Effector CD4-positive, alpha-beta T cell (primary cell): ENCODE measurements at places on chromosomes 2 and 18.

DNA sequence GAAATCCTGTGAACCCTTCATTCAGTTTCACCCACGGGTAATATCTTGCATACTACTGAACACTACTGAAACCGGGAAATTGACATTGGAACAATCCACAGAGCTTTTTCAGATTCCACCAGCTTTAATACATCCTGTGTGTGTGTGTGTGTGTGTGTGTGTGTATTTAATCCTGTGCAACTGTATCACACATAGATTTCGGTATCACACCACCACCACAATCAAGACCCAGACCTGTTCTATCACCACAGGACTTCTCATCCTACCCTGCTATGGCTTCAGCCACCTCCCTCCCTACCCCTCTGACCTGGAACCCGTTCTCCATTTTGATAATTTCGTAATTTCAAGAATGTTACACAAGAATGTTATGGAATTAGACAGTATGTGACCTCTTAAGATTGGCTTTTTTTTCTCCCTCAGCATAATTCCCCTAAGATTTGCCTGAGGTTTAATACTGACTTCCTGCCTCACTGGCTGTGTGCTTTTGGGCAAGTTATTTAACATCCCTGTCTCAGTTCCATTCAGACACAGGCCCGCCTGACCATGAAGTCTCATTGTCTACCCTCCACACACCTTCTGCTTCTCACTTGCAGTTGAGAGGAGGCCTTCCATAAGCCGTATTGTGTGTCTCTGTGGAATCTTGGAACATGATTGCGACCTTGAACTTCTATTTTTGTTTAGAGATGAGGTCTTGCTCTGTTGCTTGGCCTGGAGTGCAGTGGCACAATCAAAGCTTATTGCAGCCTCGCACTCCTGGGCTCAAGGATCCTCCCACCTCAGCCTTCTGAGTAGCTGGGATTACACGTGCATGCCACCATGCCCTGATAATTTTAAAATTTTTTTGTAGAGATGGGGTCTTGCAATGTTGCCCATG, 14.4 kb upstream of the TMEM131 start:
- DNase-seq = no peak

DNA sequence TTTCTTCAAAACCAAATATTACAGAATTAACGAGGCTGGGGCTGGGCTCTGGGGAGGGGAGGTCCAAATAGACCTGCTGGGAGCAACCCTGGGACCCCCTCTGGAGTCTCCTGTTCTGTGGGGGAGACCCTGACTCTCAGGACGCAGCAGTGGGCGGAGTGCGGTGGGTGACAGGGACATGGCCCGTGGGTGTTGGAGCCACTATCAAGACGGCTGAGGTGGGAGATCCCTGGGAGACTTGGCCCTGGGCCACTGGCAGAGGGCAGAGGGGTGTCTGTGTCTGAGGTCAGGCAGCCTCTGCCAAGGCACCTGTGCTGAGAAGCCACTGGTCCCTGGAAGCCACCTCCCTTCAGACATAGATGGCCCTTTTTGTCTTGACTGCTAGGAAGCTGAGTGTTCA, 79.5 kb upstream of the CTDP1 start:
- no peak for DNase-seq

DNA sequence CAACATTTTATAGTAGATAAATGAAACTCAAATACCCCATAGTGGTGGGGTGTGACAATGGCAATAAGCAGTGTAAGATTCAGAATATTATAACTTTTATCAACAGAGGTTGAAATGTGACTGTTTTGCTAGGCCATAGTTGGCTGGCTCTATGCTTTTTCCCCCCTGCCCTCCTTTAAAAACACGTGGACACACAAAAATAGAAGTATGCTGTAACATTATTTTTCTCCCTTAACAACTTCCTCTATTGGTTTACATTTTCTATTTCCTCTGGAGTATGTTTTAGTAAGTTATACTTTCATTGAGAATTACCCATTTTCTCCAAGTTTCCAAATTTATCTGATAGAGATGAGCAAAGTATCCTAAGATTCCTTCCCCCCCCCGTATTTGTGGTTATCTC, 31.1 kb downstream of the NDUFAF7 start:
- no peak for DNase-seq

DNA sequence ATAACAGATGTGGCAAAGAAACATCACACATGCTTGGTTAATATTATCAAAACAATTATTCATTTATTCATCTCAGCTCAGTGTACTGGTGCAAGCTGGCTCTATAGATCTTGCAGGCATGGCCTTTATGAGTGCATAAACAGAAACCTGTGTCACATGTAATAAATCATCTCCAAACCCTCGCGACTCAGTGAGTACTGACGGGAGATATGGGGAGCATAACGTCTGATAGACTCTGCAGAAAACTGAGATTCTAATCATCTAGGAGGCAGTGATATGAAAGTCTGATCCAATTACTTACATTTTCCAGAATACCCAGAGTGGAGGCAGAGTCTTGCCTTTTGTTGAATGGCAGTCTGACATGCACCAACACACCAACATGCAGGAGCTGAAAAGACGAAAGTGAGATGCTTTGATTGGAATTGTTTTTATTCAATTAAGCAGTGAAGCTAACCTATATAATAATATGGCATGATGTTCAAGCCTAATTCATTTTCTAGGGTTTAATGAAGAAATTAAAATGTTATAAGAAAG, 416.8 kb downstream of the RNF144A start:
- DNase-seq = no peak

- no peak for DNase-seq
These were observed 8.2 kb downstream of the ACTR3 start for GRCh38 chr2:113898081-113898480.

DNA sequence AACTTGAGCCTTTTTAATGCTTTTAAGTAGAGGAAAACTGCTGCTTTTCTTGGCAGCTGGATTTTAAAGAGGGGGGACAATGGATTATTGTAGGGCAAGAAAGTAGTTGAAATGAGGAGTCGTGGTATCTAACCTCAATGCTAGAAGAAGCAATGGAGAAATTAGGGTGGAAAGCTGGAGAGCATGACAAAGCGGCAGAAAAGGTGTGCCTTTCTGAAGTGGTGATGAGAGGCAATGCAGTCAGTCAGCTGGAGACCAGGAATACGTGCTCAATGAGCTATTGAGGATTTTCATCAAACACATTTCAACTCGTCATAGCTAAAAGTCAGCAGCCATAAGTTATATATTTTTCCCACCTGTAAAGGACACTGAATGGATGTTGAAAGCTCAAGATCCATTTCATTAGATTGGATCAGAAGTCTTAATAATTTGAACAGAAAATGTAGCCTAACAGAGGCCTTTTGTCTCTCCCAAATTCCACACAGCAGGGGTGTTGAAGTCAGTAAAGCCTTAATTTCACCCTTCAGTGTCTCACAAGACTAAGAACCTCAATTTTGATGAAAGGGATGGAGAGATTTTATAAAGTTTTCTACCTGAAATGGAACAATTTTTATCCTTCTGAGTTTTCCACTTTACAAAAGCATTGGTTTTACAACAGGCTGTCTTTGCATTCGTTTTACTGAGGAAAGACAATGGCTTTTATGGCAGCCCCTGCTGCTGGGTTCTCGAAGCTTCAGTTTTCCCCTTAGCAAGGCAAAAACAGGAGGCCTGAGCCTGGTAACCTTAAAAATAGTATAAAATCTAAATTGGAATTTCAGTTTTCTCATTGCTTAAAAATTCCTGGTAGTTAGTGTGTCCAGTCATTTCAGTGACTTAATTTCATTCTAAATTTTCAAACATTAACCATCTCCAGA, 131.1 kb downstream of the CCDC102B start:
- no peak for DNase-seq

DNA sequence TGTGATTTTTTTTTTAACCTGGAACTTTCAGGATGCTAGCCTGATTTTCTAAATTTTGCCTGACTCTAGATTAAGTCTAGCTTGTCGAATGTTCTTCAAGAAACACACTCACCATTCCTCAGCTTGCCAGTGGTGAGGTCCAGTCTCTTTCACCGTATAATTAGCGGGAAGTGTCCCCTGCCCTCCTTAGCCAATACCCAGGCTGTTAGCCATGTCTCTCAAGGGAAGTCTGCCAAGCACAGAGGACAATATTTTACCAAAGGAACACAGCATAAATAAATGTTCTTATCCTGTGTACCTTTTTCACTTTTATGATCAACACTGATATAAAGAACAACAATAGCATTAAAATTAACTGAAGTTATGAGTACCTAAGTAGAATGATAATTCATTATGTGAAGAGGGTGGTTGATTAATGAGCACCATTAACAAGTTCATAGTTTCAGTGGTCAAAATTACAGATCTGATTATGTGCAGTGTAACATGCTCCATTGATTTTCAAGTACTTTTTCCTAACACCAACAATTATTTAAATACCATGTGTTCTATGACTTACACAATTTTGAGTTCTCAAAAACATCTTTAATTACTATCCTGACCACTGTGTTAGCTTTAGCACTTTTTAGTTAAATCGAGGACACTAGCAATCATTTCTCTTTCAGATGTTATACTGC, 445.8 kb upstream of the RAB12 start:
- no peak for DNase-seq

DNA sequence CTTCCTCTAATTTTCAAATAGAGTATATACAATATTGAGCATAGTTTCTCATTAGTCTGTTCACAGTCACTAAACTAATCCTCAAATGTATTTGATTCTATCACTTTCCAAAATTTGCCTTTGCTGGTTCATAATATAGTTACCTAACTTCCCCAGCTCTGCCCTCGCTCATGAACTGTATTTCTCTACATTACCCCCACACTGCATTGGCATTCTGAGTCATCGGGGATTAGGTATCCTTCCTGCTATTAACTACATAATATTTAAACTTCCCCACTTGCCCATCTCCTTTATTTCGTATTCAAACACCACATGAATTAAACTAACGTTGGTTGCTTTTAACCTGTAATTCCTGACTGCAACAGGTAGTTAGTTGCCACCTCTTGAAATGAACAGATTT, 14.8 kb upstream of the CLASP1 start:
- DNase-seq = no peak

DNA sequence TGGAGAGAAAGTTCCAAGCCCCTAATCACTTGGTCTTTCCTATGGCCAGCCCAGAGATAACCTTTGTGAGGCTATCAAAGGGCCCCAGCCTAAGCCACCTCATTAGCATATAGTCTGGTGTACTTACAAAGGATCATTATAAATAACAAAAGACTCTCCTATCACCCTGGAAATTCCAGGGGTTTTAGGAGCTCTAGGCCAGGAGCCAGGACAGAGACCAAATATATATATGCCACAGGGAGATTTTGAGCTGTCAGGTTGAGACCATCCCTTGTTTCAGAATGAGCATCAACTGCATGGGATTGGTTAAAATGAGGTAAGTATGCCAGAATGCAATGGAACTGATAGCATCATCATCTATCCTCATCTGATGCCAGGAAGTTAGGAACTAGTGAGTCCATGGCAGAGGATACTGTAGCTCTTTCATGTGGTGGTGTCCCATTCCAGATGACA, 32.1 kb upstream of the CHRNA1 start:
- no peak for DNase-seq

- DNase-seq = no peak
These were observed 10.2 kb downstream of the SP110 start for GRCh38 chr2:230209422-230210051.

- DNase-seq = no peak
These were observed 67.1 kb upstream of the CTDP1 start for GRCh38 chr18:79612291-79613108.

DNA sequence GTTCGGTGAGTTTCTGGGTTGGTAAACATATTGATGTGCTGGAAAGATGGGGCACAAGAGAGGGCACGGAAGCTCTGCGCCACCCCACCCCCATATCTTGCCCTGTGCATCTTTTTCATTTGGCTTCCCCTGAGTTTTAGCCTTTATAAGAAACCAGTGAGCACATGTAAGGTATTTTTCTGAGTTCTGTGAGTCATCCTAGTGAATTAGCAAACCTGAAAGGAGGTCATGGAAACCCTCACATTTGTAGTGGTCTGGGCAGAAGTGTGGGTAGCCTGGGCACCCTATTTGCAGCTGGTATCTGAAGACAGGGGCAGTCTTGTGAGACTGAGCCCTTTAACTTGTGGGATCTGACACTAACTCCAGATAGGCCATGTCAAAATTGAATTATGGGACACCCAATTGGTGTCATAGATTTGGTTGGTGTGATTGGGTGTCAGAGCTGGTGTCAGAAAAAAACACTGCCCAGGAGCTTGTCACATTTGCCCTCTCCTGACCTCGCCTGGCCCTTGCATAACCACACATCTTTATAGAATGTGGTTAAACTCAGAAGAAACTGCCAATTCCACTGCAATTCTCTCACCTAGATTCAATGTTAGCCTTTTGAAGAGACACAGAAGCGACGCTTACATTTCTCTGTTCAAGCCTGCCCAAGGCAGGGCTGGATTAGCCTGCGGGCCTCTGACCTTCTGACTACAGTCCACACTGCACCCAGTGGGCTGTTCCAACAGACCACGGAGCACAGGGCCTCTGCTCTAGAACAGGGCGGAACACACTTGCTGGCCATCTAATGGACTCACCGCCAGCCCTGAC, 12.0 kb upstream of the GALM start:
- DNase-seq = no peak

- no peak for DNase-seq
These were observed 73.9 kb downstream of the NEDD4L start for GRCh38 chr18:58117786-58118403.

GRCh38 chr2:177147093-177147694, 65.4 kb upstream of the HNRNPA3 start:
- no peak for DNase-seq

DNA sequence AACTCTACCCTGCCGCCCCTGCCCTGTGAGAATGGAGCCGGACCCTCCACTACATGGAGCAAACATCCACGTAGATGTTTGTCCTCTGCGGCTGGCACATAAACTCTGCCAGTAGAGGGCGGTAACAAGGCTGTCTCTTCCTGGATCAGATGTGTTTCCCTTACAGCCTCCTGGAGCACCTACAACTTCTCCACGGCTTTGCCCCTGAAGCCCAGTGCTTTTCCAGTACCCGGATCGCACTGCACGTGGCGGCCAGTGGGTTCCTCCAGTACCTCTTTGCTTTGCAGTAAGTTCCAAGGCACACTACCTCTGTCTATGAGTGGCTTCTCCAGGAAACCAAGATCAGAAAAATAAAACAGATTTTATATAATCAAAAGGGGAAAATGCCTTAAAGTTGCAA, 651.3 kb downstream of the DCDC2C start:
- no peak for DNase-seq

DNA sequence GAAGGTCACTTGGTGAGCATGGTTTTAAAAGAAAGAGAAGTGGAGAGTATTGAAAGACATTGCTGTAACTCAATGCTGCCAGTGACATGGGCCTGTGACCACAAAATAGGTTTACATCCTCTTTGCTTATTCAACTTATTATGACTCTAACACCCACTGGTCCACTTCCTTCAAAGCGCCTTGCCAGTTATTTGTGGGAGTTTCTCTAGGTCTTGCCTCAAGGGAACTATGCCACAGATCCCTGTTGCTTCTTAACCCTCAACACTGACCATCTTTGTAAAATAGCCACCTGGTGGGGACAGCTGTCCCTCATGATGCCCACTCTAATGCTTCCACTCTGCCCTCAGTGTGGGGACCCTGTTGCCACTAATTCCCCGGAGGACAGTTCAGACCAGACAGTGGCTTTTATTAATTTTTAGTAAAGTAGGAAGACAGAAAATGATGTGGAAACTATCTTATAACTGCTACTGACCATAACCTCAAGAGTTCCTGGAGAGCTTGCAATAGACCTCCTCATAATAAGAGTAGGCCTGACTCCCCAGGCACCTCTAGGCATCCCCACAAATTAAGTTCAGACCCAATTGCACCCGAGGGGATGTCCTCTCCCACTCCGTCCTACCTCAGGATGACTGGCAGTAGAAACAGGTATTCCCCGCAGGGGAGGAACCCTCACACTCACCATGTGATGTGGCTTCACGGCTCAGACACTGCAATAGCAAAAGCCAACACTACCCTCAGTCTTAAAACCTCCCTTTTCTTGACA, 31.3 kb upstream of the SLC25A52 start:
- DNase-seq = no peak
